GM06990 (cell line): ENCODE measurements at places on chromosomes 3 and 15.

GRCh38 chr3:14334136-14334535 is 68.3 kb upstream of the SLC6A6 start:
- DNase-seq = no peak

- DNase-seq = no peak
Observed at GRCh38 chr3:140856905-140857304, 84.7 kb upstream of the SLC25A36 start.

GRCh38 chr3:171018156-171018935 is 8.2 kb downstream of the SLC2A2 start:
- DNase-seq = no peak

DNA sequence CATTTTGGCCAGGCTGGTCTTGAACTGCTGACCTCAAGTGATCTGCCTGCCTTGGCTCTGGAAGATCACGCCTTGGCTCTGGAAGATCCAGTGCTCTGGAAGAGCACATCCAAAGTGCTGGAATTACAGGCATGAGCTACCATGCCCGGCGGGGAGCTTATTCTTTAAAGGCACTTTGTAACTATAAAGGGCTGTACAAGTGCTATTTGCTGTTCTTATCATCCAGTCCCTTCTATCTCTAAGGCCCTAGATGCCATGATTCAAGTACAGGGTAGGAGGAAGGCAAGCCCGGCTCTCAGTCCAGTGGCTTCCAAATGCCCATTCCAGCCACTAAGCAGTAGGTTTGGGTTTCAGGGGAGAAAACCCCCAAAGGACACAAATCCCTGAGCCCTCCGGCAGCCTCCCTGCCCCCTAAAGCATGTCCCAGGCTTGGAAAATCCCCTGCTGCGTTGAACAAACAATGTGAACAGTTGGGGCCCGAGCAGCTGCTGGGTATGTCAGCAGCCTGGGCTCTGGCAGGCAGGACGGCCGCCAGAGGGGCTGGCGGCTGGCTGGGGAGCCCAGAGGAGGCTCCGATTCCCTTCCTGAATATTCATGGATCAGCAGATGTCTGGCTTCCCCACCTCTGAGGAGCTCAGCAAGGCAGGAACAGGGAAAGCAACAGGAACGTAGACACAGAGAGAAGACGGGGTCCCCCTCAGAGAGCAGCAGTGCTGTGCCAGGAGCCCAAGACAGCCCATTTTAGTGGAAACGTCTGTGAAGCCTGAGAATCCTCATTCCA is 7.7 kb downstream of the IGDCC4 start:
- DNase-seq = no peak

DNA sequence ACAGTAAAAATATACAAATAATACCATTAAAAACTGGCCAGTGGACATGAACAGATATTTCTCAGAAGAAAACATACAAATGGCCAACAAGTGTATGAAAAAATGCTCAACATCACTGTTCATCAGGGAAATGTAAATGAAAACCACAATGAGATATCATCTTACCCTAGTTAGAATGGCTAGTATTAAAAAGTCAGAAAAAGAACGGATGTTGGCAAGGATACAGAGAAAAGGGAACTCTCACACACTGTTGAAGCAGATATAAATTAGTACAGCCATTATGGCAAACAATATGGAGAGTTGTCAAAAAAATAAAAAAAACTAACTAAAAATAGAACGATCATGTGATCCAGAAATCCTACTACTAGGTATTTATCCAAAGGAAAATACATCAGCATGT is 222.7 kb upstream of the NAALADL2 start:
- DNase-seq = no peak

DNA sequence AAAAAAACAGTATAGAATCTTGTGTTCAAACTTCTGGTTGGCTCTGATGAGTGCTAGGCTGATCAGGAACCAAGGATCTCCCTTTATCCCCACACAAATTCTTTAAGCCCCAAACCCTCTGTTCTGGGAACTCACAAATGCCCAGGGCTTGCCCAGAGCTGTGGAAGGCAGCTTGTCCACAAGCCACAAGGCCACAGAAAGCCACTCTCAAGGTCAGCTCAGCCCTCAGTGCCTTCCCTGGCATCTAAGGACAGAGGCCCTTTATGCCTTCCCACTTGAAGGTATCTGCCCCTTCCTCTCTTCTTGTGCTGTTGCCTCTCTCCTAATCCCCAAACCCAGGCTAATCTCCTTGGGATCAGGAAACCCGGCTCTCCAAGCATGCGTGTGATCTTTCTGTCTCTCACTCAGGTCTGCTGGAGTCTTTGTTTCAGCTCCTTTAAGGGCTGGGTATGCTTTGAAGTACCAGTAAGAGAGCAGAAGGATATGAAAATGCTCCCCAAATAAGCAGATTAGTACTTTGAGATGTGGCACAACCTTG is 145.0 kb upstream of the TRIM42 start:
- no peak for DNase-seq

DNA sequence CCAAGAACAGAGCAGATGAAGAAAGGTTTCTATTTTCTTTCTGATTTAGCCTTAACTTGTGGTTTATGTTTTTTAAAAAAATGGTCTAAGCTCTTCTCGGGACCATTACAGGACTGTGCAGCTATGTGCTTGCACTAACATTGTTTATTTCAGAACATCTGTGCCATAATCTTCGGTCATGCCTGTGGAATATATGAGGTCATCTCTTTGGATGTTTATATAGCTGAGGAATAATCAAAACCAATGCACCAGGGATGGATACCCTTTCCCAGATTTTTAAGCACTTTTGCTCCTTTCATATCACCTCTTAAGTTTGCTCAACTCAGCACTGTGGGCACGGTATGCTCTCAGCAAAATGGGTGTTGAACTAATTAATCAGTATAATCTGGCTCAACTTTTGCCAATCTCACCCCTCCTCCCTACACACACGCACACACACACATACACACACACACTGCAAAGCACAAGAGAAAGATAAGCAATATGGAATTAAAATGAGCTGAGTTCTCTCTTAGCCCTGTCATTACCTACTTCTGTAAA is 268.5 kb upstream of the TMC3 start:
- DNase-seq = no peak

GRCh38 chr3:51941798-51942602 is at the start of the genes PARP3 and RRP9:
Gene PARP3, plus strand, starts transcription at chr3:51942363. Its CDS starts 993 bp downstream, at chr3:51943356.
Gene RRP9, minus strand, starts transcription at chr3:51941904. Its CDS starts 37 bp downstream, at chr3:51941867.
- peak; percentile 100 for DNase-seq

DNA sequence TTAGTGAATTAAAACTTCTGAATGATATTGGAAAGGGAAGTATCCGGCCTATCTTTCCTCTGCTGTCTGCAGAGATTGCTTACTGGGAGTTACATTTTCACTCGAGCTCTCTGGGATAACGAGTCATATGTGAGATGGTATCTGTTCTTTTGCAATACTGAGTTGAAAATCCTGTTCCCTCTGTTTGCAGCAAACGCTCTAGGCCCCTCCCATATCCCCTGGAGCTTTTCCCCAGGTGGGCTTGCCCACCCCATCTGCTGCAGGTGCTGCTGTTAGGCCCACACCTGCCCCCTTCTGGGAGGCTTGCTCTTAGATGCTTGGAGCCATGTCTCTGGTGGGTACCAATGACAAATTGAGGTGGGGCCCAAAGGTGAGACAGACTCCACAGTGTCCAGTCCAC is 42.7 kb upstream of the MTMR10 start:
- no peak for DNase-seq
